ENCODE measurements at places on chromosomes 1 and 21.

DNA sequence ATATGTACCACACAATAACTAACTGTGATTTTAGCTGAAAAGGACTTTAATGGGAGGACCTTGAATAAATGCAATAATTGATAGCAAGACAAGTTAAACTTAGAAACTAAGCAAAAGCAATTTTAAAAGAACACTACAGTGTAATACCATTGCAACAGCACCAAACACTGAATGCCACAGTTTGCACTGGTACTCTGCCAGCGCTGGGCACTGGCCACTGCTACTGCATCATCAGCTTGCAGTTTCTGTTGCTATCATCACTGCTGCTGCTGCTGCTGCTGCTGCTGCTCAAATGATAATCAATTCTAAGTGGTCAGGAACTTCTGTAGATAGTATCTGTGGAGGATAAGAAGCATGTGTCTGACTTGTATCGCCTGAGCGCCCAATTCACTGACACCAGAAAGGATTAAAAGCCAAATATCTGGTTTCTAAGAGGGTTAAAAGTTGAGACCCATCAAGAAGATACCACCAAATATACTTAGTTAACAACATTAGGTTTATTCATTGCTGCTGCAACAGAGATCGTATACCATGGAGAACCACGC, 306.9 kb downstream of the LRRC40 start:
- DNase-seq = no peak

DNA sequence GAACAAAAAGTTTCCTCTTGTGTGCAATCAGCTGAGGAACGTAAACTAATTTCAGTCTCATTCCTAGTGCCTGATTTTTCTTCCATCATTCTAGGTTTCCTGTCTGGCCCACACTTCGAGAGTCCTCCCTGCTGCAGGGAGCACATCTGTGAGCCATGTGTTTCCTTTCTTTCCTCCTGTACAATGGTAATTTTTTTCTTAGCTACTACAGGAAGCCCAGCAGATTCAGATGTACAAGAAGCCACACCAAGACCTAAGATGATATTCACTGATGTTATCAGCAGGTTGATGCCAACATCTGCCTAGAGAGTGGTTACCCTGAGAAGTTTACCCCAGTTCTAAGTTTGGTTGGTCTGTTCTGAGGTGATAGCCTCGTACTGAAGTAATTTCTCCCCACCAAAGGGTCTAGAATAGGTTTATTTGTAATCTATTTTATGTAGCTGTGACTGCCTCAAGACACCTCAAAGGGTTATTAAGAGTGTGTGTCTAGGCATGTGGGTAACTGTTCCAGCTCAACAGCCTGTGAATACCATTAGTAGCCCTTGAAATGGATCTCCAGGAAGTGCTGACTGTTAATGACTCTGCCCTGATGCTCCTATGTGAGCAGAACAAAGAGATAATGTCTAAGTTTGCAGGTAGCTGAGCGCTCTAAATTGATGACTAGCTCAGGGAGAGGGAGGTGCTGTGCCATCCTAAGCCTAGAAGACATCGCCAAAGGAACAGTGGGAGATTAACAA, 31.7 kb upstream of the CLDN14 start:
- DNase-seq = no peak

DNA sequence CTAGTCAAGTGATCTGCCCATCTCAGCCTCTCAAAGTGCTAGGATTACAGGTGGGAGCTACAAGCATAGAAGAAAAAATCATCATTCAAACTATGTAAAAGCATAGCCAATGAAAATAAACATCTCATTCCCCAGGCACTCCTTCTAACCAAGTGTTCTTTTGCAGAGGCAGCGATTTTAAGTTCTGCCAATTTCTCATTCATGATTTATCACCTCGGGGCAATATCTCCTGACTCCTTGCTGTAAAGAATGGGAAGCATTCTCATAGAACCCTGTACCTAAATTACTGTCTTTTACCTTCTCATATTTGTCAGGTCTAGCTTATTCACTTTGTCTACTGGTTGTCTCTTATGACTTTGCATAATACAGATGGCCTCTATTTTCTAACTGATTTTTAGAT, 32.5 kb upstream of the IVNS1ABP start:
- no peak for DNase-seq

GRCh38 chr1:238187575-238187949, 296.8 kb upstream of the ZP4 start:
- DNase-seq = no peak

DNA sequence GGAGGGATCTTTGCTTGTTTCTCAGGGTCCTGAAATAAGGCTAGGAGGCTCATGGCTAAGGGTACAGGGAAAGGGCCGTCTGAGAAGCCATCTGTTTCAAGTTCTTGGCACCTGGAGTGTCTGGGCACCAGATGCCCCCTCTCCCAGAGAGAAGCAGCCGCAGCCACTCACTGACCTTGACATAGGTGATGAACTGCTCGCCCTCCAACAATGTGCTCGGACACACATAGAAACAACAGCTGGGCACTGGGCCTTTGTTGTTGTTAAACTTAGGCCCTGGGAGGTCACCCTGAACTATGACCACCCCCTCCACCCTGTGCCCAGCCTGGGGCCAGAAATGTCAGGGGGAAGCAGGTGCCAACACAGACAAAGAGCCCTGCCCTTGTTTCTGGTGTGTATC, 9.2 kb upstream of the TNNI1 start:
- no peak for DNase-seq

DNA sequence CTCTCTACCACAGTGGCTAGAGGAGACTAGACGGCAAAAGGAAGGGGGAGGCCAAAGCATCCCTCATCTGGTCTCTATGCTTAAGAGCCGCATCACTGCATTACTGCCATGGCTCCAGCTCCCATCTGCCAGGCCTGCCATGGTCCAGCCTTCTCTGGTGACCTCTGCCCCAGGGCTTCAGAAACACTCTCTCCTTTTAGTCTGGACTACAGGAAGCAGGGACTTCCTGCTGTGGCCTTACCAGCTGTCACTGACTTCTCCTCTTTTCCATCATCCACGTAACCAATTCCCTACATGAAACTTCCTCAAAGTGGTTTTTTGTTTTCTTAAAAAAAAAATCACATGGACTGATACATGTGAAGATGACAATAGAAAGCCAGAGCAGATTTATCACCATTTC, 323.1 kb upstream of the NFIA start:
- no peak for DNase-seq

GRCh38 chr1:175512637-175513412, 230.6 kb downstream of the TNR start:
- DNase-seq = no peak

All from progenitor cell of endocrine pancreas (in vitro differentiated cells).